ENCODE measurements at places on chromosomes 2 and 18. TPM values are rescaled to one million over a fixed set of nuclear protein-coding genes. Genes with fewer than 3 reads are reported as not detected.

The GPR155 gene
- total RNA-seq, result 1.8 TPM

The ITGA6 gene
- total RNA-seq, result 2.5 TPM

The GPBAR1 gene
- total RNA-seq, result 0.20 TPM

The SATB2 gene
- 11.1 TPM for total RNA-seq

The RBMS1 gene
- total RNA-seq, result 136 TPM

The PCARE gene
- total RNA-seq, result not detected

The IL1R1 gene
- total RNA-seq, result 61.8 TPM

The CAPG gene
- 140 TPM for total RNA-seq

The FBLN7 gene
- total RNA-seq, result 1.8 TPM
